ENCODE measurements at places on chromosomes 6 and 20.

GRCh38 chr20:33826270-33826897, 15.2 kb downstream of the CHMP4B start:
- no peak for DNase-seq

GRCh38 chr20:52812231-52812847, 159.8 kb upstream of the TSHZ2 start:
- no peak for DNase-seq

DNA sequence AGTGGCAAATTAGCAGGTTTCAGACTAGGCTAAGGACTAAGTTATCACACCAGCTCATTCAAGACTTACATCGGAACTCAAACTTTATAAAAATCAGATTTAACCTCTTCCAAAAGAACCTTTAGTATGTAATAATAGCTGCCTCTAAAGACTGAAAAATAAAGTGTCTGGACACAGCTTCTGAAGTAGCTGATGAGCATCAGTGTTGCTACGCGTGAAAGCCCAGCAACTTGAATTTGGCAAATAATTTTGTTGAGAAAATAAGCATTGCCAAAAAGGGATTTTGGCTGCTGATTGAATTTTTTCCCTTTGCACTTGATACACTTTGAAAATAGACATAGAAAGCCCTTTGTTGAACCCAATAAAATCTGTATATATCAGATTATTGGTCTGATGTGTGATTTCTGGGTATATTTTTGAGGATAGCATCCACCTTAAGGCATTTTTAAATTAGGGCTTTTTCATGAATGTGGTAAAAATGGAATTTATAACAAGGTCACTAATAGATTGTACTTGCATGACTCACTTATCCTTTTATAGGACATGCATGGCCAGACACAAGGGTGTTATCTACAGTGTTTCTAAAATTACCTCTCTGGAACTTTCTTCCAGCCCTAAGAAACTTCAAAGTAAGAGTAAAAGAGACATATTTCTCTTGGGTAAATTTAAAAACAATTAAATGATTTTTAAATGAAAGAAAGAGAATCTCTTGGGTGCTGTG, 350.4 kb downstream of the TENT5A start:
- no peak for DNase-seq

- DNase-seq = no peak
Measured at GRCh38 chr6:164066766-164067165, 652.2 kb downstream of the QKI start.

GRCh38 chr20:9246731-9247130, 177.8 kb downstream of the PLCB4 start:
- no peak for DNase-seq

DNA sequence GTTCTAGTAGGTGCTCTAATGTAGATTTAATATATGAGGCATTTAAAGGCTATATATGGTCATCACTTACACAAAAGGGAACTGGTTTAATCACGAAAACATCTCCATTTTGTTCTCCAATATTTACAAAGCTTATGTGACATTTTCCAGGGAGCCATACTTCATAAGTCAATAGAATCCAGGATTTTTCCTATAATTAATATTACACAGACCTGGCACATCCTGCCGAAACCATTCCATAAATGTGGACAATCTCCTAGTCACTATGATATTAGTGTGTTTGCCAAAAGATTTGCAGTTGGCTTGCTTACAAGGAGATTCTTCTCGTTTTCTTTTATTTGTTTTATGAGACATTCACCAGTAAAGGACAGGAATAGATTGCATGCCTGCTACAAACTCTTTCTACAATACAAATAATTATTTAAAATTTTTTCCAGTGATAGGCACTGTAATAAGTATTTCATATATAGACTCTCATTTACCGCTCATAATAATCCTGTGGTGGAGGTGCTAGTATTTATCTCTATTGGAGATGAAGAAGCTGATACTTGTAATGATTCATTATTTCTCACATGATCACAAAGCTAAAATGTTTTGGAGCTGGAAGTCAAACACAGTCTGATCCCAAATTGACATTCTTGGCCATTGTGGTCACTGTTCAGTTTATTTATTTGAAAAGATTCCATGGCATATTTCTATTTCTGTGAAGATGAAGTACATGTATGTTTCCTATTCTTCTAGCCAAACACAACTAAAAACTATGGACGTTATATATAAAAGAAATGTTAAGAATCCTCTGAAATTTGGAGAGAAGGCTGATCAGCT, 597.0 kb downstream of the HTR1B start:
- no peak for DNase-seq

- DNase-seq = no peak
Measured at GRCh38 chr6:69128411-69128810, 493.3 kb downstream of the ADGRB3 start.

GRCh38 chr6:15073344-15073789, 172.5 kb upstream of the JARID2 start:
- DNase-seq = no peak

GRCh38 chr6:14292119-14292518, 174.5 kb downstream of the CD83 start:
- DNase-seq = no peak

- no peak for DNase-seq
Measured at GRCh38 chr6:46248143-46248542, 77.4 kb upstream of the ENPP5 start.

All from SK-N-DZ (cell line).